ENCODE measurements at places on chromosomes 3 and 15. TPM values are rescaled to one million over a fixed set of nuclear protein-coding genes. Genes with fewer than 3 reads are reported as not detected.

Gene ILDR1
- total RNA-seq, result 16.3 TPM

Gene HHLA2
- not detected for total RNA-seq

Gene SCN11A
- 34.5 TPM for total RNA-seq

DNA sequence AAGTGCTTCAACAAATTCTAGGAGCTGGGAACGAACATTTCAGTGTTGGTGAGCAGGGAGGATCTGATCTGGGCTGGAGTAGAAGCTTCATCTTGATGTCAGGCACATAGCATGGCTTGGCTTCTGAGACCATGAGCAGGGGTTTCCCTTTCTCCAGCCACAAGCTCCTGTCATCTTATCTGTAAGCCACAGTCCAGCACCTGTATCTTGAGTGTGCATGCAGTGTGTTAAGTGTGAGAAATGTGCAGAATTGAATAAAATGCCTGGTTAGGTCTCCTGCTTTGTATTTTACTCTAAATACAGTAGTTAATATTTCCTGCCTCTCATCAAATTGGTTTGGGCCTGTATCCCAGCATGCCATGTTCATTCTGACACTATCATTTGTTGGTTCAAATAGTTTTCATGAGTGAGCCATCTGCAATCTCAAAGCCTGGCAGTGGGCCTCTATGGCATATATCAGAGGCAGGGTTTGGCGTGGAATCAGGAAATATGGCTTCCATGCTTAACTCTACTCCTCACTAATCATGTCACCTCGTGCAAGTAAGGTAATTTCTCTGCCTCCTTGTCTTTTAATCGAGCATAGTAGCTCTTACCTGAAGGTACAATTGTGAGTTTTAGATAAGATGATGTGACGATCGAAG, 43.3 kb downstream of the TLNRD1 start:
- no peak for DNase-seq

- DNase-seq, result no peak
Measured at GRCh38 chr3:81545572-81545971, 215.9 kb downstream of the GBE1 start.

- no peak for DNase-seq
Measured at GRCh38 chr3:86838927-86839326, 152.0 kb downstream of the VGLL3 start.

- peak; percentile 44 for DNase-seq
Measured at GRCh38 chr3:166444336-166444735, 607.1 kb upstream of the BCHE start.
